ENCODE measurements at places on chromosomes 1 and 21. TPM values are rescaled to one million over a fixed set of nuclear protein-coding genes. Genes with fewer than 3 reads are reported as not detected.

DNA sequence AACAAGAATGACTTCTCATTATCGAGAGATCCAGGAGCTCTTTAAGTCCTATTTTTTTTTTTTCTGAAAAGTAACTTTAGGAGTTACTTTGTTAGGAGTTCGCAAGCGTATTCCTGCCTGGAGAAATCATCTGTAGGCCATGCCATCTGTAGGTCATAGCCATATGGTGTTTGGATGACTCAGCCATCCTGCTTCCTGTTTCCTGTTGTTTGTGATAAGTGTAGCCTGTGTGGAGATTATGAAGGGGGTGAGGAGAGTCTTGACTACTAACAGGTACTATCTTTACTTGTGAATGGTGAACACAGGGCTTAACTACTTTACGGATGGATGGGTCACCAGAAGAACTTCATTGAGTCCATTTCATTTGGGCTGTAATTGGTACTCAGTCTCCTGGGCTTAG lies 327.2 kb downstream of the PTPRU start:
- H3K27ac ChIP-seq: no peak overlapping the region
- H3K4me3 ChIP-seq: no peak overlapping the region
- no peaks in the 10 kb centered on the region for H3K4me1 ChIP-seq

Gene PRRX1
- 1.2 TPM for total RNA-seq

Gene SLC19A2
- total RNA-seq: 12.5 TPM

- no peaks in the 10 kb centered on the region for H3K4me1 ChIP-seq
- H3K4me3 ChIP-seq: no peak overlapping the region
- no peak overlapping the region for H3K27ac ChIP-seq
Measured at GRCh38 chr1:114554577-114554976, 26.8 kb downstream of the BCAS2 start.

GRCh38 chr1:235902677-235903542 lies 36.2 kb upstream of the LYST start:
- no peaks in the 10 kb centered on the region for H3K27me3 ChIP-seq
- H3K4me1 ChIP-seq: no peaks in the 10 kb centered on the region
- DNase-seq: peak; percentile 40
- no peaks in the 10 kb centered on the region for H3K36me3 ChIP-seq
- no peak overlapping the region for H3K4me3 ChIP-seq
- peak overlapping the region; percentile 57 for H3K27ac ChIP-seq
